ENCODE measurements at places on chromosomes 3 and 15.

GRCh38 chr15:85722374-85723152, 72.2 kb downstream of the KLHL25 start:
- DNase-seq = no peak

GRCh38 chr15:73118055-73118454, 65.8 kb downstream of the NEO1 start:
- no peak for DNase-seq

GRCh38 chr15:37586976-37587375, 347.5 kb upstream of the TMCO5A start:
- no peak for DNase-seq

GRCh38 chr3:183731611-183732010, 34.0 kb downstream of the YEATS2 start:
- no peak for DNase-seq

GRCh38 chr3:116716490-116716889, 6.9 kb downstream of the TUSC7 start:
- no peak for DNase-seq

GRCh38 chr3:159929171-159930141, 59.2 kb upstream of the IL12A start:
- DNase-seq = no peak

- DNase-seq = no peak
These were observed 40.5 kb upstream of the ROPN1 start for GRCh38 chr3:124032311-124032880.

DNA sequence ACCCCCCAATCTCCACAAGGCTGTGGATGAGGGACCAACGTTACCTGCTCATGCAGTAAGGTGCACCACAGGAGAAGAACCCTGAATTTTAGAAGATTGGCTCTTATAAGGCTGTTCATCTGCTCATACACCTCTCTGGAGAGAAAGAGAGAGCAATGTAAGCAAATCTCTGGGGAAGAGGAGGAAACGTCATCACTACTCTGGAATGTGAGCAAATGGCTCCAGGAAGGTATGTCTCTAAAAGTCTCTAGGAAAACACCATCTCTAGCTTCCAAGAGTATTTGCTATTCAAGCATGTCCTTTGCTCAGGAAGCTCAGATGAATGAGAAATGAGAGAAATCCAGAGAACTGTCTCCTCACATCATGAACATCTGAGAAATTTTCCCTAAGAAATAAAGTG, 235.4 kb downstream of the TBL1XR1 start:
- no peak for DNase-seq

- DNase-seq = no peak
These were observed 125.1 kb downstream of the CLASP2 start for GRCh38 chr3:33592999-33593398.

GRCh38 chr3:55183201-55183600, 255.3 kb upstream of the LRTM1 start:
- DNase-seq = no peak

GRCh38 chr3:194976049-194976451, 290.4 kb downstream of the FAM43A start:
- no peak for DNase-seq

DNA sequence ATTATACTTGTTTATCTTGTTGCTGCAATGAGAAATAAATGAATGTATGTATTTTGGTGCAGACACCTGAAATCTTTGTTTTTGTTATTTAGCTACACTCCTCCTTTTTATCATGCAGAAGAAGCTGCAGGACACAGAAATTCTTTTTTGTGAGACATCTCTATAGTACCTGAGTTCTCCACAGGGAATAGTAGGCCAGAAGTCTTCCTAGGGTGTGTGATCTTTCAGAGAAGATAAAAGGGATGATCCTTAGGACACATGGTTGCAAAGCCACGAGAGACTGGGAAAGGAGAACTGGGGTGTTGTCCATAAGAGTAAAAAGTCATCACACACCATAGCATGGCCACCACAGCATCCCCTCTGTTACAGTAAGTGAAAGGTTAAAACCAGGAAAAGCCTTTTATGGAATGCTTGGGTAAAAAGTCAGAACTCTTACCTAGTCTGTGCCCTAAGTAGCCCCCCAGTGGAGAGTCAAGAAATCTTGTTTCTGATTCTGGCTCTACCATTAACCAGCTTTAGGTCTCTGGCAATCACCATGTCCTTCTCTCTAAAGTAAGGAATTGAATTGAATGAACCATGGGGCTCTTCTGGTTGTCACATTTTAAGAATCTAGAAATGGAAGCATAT, 31.9 kb upstream of the ADGRG7 start:
- no peak for DNase-seq

DNA sequence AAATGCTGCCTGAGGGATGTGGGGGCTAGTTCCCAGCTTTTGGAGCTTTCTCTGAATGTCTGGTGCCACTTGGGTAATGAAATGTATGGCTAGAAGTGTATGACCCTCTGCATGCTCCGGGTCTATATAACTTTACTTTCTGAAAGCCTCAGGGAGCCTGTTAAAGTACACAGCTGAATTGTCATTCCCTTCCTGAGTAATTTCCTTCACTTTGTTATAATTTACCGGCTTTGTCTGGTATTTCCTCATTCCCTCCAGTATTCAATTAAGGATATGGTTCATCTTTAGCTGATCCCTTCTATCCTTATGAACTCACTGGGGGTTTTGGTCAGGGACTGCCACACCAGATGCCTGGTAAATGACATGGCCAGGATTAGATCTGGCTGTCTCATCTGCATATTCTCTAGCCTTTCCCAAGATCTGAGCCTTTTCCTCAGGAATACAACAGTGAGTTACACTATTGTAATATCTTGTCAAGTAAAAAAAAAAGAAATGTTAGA, 620.3 kb downstream of the ZPLD1 start:
- no peak for DNase-seq

GRCh38 chr3:116423374-116423773, 21.9 kb downstream of the LSAMP start:
- DNase-seq = no peak
